ENCODE measurements at places on chromosomes 16 and 17.

DNA sequence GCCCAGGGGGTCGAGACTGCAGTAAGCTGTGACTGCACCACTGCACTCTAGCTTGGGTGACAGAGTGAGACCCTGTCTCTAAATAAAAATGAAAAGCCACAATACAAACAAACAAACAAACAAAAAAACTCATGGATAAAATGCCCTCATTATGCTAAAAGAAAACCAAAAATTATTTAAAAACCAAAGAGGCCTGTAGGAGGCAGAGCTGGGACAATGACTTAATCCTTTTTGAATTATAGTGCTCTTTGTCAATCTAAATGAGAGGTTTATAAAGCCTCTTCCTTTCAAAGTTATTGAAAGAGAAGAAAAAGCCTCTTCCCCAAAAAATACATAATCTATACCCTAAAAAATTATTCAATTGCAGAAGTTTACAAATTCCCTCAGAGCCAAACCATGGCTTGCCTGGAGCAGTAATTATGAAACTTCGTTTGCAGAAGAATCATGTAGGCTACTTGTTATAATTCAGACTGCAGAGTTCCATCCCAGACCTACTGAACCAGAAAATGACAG lies 18.5 kb downstream of the CRLF3 start:
- no peak for DNase-seq

- DNase-seq, result peak; percentile 58
These were observed at the start of gene PRSS21 for GRCh38 chr16:2816751-2817339. PRSS21 (plus strand) TSS chr16:2817237; CDS start chr16:2817269, 32 bp downstream.

DNA sequence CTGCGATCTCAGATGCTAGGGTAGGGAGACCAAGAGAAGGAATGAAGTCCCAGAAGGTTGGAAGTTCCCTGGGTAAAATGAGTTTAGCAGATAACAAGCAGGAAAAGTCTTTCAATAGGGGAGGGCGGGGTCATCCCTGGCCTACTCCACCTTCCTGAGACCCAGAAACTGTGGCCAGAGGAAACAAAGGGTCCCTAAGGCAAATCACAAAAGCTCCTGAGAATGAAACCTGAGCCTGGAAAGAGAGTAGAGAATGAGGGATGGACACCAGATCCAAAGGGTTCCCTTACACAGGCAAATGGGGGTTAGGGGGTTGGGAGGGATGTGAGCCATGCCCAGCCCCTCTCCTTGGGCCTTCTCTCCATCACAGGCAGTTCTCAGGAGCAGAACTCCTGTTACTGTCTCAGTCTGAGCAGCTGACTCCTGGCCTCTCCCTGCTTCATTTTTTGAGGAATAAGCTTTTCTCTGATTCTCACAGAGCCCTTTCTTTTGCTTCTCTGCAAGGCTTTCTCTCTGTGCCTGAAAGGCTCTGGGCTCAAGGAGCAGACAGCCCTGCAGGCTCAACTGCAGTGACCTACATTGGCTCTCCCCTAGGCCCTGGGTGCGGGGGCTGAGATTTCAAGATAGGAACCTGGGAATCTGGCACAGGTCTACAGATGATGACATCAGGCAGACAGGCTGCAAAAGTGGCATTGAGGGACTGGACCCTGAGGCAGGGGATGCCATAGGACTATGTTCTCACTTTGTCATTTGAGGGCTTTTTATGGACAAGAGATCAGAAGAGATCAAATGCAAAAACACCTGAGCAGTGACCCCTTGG lies 9.8 kb upstream of the NR1D1 start:
- DNase-seq, result no peak

GRCh38 chr17:50056217-50056960 lies 479 bp downstream of the ITGA3 start:
- peak; percentile 83 for DNase-seq

GRCh38 chr16:66395806-66396555 lies 29.5 kb downstream of the CDH5 start:
- no peak for DNase-seq

All from activated CD4-positive, alpha-beta T cell treated with anti-CD3 and anti-CD28 coated beads for 48 hours (primary cell).